D721Med (cell line): ENCODE measurements at places on chromosomes 11 and 22.
A peak's percentile ranks its signal among the peaks of the same experiment; 100 is the strongest.

GRCh38 chr11:46239801-46240061 lies 37.7 kb upstream of the CREB3L1 start:
- DNase-seq = no peak

DNA sequence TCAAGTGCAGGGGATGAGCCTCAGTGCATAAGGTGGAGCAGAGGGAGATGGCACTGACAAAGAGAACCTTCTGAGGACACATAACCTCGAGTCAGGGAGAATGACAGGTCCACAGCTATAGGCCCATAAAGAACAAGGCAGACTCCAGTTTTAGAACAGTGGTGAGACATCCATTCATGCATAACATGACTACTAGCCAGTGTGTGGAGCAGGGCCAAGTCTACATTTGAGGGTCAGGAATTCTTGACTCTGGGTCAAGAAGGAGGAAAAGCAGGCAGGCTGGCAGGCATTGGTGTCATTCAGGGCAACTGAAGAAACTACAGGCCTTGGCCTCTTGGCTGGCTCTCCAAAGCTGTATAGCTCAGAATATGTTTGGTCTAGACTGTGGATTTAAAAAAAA lies 54.9 kb downstream of the MTNR1B start:
- DNase-seq = no peak

- DNase-seq = peak; percentile 8
These were observed 15.2 kb downstream of the SCARF2 start for GRCh38 chr22:20422271-20423007.

- no peak for DNase-seq
These were observed 37.5 kb downstream of the ARFGAP3 start for GRCh38 chr22:42819412-42820044.

GRCh38 chr11:45663486-45664375 lies 1.7 kb downstream of the CHST1 start:
- DNase-seq = no peak
